Heart left ventricle (tissue), 16 donors: ENCODE measurements at places on chromosomes 11 and 22. TPM values are rescaled to one million over a fixed set of nuclear protein-coding genes. Genes with fewer than 3 reads are reported as not detected.

GRCh38 chr11:37502202-37502601 lies 904.2 kb upstream of the RAG2 start:
- no peaks in the 10 kb centered on the region for H3K36me3 ChIP-seq
- H3K4me3 ChIP-seq, result no peak overlapping the region
- H3K4me1 ChIP-seq, result no peaks in the 10 kb centered on the region
- no peak overlapping the region for H3K27ac ChIP-seq
- DNase-seq, result no peak

- no peaks in the 10 kb centered on the region for H3K27me3 ChIP-seq
- DNase-seq, result no peak
- peaks cover 4% of the 10 kb centered on the region for H3K4me1 ChIP-seq
- H3K36me3 ChIP-seq, result no peaks in the 10 kb centered on the region
- no peak overlapping the region for H3K27ac ChIP-seq
Observed at GRCh38 chr11:57732661-57733060, 8.6 kb upstream of the SELENOH start.

DNA sequence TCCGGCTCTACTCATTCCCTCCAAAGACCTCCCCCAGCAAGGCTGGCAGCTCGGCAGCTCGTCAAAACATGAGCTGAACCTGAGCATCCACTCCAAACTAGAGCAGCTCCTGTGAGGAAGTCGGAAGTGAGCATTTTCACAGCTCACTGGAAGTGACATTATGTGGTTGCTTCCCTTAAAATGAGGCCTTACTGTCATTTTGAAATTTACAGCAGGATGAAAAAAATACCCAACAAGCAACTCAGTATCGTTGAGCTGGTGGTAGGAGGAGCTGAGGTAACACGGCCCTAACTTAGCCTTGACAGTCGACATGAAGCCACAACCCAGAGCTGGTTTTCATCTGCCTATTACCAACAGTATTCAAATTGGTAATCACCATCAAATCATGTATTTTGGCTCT lies 38.0 kb upstream of the ARFGAP3 start:
- peaks cover 14% of the 10 kb centered on the region for H3K36me3 ChIP-seq
- H3K27ac ChIP-seq, result peak overlapping the region; percentile 48
- no peak for DNase-seq
- peaks cover 81% of the 10 kb centered on the region for H3K4me1 ChIP-seq
- no peaks in the 10 kb centered on the region for H3K27me3 ChIP-seq

DNA sequence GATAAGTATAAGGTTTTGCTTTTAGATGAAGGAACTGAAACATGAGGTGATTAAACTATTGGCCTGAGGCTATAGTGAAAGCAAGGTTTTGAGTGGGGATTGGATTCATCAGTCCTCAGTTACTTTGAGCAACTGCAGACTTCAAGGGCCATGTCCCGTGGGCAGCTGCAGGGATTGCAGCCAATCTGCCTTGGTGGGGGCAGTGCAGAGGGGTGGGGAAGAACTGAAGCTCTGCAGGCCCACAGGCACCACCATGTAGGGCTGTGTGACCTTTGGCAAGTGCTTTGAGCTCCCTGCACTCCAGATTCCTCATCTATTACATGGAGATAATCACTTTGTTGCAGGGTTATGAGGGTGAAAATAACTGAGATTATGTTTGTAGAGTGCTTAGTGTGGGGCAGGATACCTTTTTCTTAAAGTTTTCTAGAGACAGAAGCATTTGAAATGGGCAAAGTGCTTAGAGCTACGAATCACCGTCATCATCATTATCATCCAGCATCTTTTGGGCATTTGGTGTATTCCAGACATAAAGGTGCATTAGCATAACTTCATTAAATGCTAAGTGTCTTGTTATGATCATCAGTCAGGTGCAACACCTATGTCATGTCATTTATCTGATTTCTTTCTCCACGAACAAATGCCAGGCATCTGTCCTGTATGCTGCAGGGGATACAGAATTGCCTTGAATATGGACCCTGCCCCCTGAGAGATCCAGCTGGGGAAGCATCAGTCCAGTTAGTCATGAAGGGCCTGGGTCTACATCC lies 72.1 kb upstream of the TENM4 start:
- H3K27me3 ChIP-seq, result no peaks in the 10 kb centered on the region
- H3K4me3 ChIP-seq, result no peak overlapping the region
- peaks cover 16% of the 10 kb centered on the region for H3K4me1 ChIP-seq
- no peaks in the 10 kb centered on the region for H3K36me3 ChIP-seq
- DNase-seq, result no peak

OR52E8 gene
- total RNA-seq, result not detected
